Mammary epithelial cell (primary cell): ENCODE measurements at places on chromosomes 4 and X. TPM values are rescaled to one million over a fixed set of nuclear protein-coding genes. Genes with fewer than 3 reads are reported as not detected.

YY2 gene
- 1.5 TPM for total RNA-seq

FHIP1A gene
- 33.0 and 34.6 TPM in 2 replicates for total RNA-seq

MAGEA2 gene
- total RNA-seq, result not detected

AKAP14 gene
- not detected for total RNA-seq

SYN1 gene
- 0.45 and 0.88 TPM in 2 replicates for total RNA-seq

TRIML2 gene
- not detected in 2 replicates for total RNA-seq

FAM184B gene
- 0.05 TPM in 1 of 2 replicates, not detected in the other for total RNA-seq

OCIAD2 gene
- 19.2 TPM for total RNA-seq

DNAAF6 gene
- not detected for total RNA-seq

STPG2 gene
- 0.28 TPM in 1 of 2 replicates, not detected in the other for total RNA-seq

MAML3 gene
- 2.8 TPM for total RNA-seq

UGT2B10 gene
- total RNA-seq, result not detected

FREM3 gene
- not detected for total RNA-seq

TLR1 gene
- 3.7 TPM for total RNA-seq

NEUROG2 gene
- not detected in 2 replicates for total RNA-seq

CCDC149 gene
- 7.7 and 10.7 TPM in 2 replicates for total RNA-seq

RCHY1 gene
- 35.5 TPM for total RNA-seq

TREX2 gene
- 2.5 and 2.8 TPM in 2 replicates for total RNA-seq

NAP1L2 gene
- 5.7 TPM for total RNA-seq

PNCK gene
- total RNA-seq, result 1.2 TPM

MAGEA11 gene
- not detected for total RNA-seq

UGT2B17 gene
- not detected in 2 replicates for total RNA-seq

SSX1 gene
- total RNA-seq, result not detected in 2 replicates

PRDM5 gene
- 7.9 and 9.0 TPM in 2 replicates for total RNA-seq

NR3C2 gene
- 1.2 TPM for total RNA-seq

NAT8L gene
- total RNA-seq, result 0.14 and 0.21 TPM in 2 replicates

GPR82 gene
- not detected for total RNA-seq

SPANXA2 gene
- total RNA-seq, result not detected

PIM2 gene
- total RNA-seq, result 10.3 TPM

DCAF8L2 gene
- total RNA-seq, result not detected in 2 replicates

CFP gene
- 0.17 TPM for total RNA-seq

CXCL5 gene
- 0.33 TPM for total RNA-seq

SLC6A14 gene
- total RNA-seq, result not detected in 2 replicates

FGFBP2 gene
- total RNA-seq, result not detected in 2 replicates

SLC38A5 gene
- 4.5 TPM for total RNA-seq

SERTM2 gene
- total RNA-seq, result not detected in 2 replicates

NAA11 gene
- not detected for total RNA-seq

ARHGAP4 gene
- total RNA-seq, result 2.3 TPM

ZBED1 gene
- total RNA-seq, result 10.0 and 11.9 TPM in 2 replicates

F9 gene
- total RNA-seq, result not detected

VCX2 gene
- total RNA-seq, result not detected in 2 replicates

WDR17 gene
- 0.33 TPM for total RNA-seq

SOD3 gene
- total RNA-seq, result not detected in 2 replicates

MYL5 gene
- total RNA-seq, result 31.9 and 39.2 TPM in 2 replicates

CHIC1 gene
- total RNA-seq, result 10.5 TPM

PPA2 gene
- total RNA-seq, result 99.0 and 102 TPM in 2 replicates

DCX gene
- not detected for total RNA-seq

EXOC1L gene
- total RNA-seq, result not detected in 2 replicates

RAI2 gene
- 0.64 TPM in 1 of 2 replicates, not detected in the other for total RNA-seq

RHOXF1 gene
- total RNA-seq, result not detected in 2 replicates

ITM2A gene
- total RNA-seq, result 31.5 TPM

CT45A5 gene
- total RNA-seq, result not detected in 2 replicates

MAGEB10 gene
- not detected in 2 replicates for total RNA-seq

RASGEF1B gene
- total RNA-seq, result 10.6 and 15.6 TPM in 2 replicates

CCSER1 gene
- 12.0 TPM for total RNA-seq

AR gene
- not detected in 2 replicates for total RNA-seq

SLITRK4 gene
- not detected in 2 replicates for total RNA-seq

GPR78 gene
- total RNA-seq, result not detected in 2 replicates

BST1 gene
- total RNA-seq, result under 0.01 TPM
